Sigmoid colon (tissue), 7 donors: ENCODE measurements at places on chromosomes 2 and 18. TPM values are rescaled to one million over a fixed set of nuclear protein-coding genes. Genes with fewer than 3 reads are reported as not detected.
A peak's percentile ranks its signal among the peaks of the same experiment; 100 is the strongest.

DNA sequence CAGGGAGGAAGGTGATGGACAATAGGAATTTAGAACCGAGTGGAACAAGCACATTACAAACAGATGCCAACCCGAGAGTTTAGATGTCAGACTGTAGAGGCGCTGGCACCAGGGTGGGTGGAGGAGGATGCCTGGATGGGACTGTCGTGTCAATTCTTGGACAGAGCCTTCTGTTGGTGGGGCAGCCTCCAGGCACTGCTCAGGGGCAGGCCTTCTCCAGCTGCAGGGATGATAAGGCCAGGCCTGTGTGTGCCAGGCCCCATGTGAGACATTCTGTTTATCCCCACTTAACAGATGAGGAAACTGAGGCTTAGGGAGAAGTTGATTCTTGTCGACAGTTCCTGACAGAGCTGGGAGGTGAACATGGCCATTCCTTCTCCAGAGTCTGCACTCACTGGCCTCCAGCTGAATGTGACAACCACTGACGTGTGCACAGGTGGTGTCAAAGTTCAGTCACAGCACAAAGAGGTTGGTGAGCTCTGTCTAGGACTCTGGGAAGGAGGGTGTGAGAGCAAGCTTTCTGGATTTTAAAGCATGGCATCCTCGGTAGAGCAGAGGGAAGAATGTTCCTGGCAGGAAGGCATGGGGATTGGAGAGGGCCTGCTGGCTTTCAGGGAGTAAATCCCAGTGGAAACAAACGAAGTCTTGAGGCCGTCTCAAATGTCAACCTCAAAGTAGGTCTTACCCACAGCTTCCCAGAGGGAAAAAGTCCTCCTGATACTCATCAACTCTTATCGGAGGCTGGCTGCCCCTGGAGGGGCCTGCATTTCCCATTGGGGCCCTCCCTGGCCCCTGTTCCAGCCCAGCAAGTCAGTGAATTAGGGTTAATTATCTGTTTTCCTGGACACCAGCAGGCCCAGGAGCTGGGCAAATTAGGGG, 52.4 kb downstream of the GLI2 start:
- DNase-seq: no peak

GRCh38 chr18:76487782-76488181, 7.3 kb downstream of the ZNF516 start:
- no peak for DNase-seq

DNA sequence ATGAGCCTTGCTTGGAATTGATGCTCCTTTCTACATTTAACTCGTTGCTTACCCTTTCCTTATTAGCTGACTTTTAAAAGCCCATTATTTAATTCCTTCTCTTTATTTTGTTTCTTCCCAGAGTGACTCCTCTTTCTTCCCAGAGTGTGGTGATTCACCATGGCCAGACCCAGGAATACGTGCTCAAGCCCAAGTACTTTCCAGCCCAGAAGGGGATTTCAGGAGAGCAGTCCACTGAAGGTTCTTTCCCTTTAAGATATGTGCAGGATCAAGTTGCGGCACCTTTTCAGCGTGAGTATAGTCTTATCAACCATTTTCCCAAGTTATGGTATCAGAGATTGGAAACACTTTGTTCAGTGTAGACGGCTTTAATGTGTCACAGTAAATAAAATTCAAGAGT, 163.7 kb downstream of the LTBP1 start:
- no peak for DNase-seq

DNA sequence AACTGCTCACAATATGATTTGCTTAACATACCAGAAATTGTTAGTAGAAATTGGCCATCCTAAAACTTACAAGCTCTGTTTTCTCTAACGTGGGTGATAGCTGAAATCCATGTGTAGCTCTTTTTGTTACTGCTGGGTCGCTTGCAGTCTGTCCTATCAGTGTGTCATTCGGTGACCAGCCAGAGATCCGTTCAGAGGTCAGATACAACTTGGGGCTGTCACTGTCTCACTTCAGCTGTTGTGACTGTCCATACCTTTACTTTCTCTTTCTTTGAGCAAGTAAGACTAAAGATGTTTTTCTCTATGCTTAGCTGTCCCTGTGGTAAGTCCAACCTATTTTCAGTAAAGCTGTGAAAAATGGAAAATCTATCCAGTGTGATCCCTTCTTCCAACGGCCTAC, 282.9 kb upstream of the KCNH7 start:
- no peak for DNase-seq

GRCh38 chr2:96325041-96325883, at the start of gene ITPRIPL1:
TSS of gene ITPRIPL1 (plus strand) at chr2:96325317. CDS start at chr2:96325840, 523 bp downstream.
- DNase-seq: peak; percentile 49

GRCh38 chr2:241844066-241844728, 14.5 kb downstream of the PDCD1 start:
- DNase-seq: peak; percentile 89

DNA sequence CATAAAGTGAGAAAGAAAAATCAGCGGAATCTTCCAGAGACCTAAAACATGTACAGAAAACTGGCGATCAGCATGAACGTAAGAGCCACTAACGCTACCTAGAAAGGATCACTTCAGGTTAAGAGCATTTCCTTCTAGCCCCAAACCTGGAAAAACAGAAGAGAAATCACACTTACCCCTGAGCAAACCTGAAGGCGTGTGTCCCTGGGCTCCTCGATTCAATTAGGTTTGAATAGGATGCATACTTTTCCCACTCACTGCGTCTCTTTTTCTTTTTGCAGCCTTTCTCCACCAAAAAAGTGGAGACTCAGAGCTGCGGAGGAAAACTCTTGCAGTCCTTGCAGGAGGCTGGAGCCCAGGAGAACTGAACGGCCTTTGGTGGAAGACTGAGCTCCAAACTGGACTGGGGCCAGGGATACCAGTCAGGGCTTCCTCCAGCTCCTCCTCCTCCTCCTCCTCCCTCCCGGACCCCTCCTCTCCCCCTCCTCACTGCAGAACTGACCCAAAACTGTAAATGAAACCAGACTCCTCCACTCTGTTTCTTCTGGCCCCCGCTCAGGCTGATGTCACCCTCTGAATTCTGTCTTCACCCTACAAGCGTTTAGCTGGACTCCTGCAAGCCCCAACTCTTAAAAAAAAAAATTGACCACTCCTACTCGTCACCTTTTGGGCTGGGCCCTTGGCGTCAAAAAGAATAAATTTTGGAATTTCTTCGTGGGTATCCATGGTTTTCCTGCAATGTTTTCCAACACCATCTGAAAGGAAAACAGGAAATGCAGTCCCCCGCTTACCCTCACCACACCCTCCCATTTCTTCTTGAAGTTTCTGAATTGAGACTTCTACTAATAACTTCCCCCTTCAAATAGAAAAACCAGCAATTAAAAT, at the start of gene COL6A3:
COL6A3 (minus strand) TSS at position 388 of the 885 bp plus-strand sequence. CDS start 17,347 bp downstream, outside the sequence.
- DNase-seq: peak; percentile 94

- DNase-seq: peak; percentile 82
These were observed 2.4 kb upstream of the EVX2 start for GRCh38 chr2:176085861-176086771.

DNA sequence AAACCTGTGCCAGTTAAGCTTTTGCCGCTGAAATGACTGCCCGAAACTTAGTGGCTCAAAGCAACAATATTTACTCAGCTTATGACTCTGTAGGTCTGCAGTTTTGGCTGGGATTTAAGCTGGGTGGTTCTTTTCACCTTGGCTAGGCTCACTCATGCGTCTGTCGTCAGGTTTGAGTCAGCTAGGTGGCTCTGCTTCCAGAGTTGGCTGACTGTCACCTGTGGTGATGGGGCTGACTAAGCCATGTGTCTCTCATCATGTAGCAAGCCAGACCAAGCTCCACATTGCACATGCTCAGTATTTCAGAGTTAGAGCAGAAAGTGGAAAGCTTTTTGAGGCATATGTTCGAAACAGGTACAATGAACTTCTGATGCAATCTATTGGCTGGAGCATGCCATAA, 354.8 kb downstream of the MEIS1 start:
- peak; percentile 68 for DNase-seq

DNA sequence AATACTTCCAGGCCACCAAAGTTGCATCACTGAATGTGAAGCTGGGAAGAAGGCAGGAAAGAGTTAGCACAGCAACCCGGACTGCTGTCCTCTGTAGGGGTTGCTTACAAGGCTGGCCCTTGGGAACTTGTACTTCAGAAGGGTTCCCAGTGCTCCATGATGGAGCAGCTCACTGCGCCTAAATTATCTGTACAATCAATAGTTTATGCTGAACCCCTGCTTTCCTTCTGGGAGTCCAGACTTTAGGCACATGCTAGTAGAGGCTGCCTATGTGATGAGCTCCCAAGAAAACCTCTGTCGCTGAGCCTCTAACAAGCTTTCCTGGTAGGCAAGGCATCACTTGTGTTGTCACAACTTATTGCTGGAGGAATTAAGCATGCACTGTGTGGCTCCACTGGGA, 34.3 kb downstream of the XDH start:
- no peak for DNase-seq

GRCh38 chr18:42534313-42534712, 579.3 kb downstream of the PIK3C3 start:
- no peak for DNase-seq

DNA sequence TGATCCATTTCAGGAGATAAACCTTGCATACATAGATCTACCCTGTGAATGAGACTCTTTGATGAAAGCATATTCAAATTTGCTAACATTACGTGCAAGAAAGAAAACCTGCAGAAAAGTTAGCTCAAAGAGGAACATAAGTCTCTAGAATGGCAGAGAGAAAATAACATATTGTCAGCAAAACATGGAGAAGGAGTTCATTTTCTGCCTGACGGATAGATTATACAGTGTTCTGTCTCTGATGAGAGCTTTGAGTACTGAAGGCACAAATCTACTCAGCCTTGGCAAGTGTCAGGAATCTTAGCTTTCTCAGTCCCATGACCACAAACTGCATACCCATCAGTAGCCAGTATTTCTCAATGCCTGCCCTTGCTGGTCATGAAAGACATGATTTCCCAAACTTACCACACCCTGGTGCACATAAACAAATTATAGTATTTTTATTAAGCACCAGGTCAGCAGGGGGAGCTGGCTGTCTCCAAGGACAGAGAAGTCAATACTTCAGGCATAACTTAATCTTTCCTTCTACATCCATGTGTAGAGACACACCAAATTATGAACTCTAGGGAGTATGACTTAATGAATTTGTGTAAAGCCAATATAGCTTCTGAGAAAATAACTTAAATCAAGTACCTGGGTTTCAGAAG, 401.2 kb upstream of the SOX11 start:
- no peak for DNase-seq

- DNase-seq: no peak
These were observed 54.8 kb downstream of the CAVIN2 start for GRCh38 chr2:191791953-191792560.

- no peak for DNase-seq
These were observed 2.9 kb upstream of the SFXN5 start for GRCh38 chr2:73074110-73075069.

DNA sequence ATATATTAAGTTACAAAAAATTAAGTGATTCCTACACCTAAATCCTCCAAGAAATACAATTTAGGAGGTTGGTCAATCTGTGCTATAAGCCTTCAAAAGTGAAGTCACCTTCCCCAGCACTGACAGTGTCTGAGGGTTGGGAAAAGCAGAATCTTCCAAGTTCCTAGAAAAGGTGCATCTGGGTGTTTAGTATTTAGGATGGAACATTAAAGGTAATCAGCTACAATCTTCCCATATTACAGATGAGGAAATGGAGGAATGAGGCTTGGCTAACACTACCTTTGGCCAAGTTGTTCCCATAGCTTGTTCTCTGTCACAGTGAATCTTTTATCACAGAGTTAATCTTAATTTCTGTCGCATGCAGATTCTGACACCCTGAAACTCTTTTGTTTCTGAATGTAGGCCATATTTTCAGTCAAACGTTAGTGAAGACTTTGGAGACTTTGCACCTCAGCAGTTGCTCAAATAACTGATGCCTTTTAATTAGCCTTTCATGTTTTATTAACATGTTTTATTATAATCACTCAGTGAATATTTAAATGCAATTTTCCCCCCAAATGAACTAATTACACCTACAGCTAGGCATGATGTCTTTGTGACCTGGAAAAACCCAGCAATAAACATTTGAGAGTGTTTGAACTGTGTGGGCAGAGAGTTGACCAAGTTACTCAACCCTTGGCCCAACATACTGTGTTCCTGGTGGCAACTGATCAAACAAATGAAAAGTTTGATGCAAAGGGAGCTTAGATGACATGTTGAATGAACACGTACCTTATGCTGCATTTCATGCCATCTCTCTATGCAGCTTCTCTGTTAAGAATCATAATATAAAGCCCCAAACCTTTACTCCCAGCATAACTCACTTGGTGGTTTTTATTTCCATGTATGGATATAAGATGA, 17.6 kb downstream of the FN1 start:
- no peak for DNase-seq

- DNase-seq: peak; percentile 82
These were observed 21.1 kb upstream of the LYPD6B start for GRCh38 chr2:149017116-149017985.

Gene SH3RF3
- 5.7 TPM for total RNA-seq

Gene PLB1
- 5.0 TPM for total RNA-seq

Gene NOL4
- 0.16 TPM for total RNA-seq

Gene MARCHF7
- total RNA-seq: 106 TPM

Gene DNAJC5G
- 1.7 TPM for total RNA-seq

Gene PSD4
- total RNA-seq: 1.4 TPM

Gene ZNF385B
- total RNA-seq: 5.6 TPM

Gene TP53I3
- total RNA-seq: 8.0 TPM
